Activated CD4-positive, alpha-beta T cell treated with anti-CD3 and anti-CD28 coated beads for 1 hour (primary cell): ENCODE measurements at places on chromosomes 4 and X.

- DNase-seq: no peak
Measured at GRCh38 chr4:20368926-20369325, 117.2 kb downstream of the SLIT2 start.

- no peak for DNase-seq
Measured at GRCh38 chr4:183635741-183636140, 23.2 kb downstream of the RWDD4 start.

DNA sequence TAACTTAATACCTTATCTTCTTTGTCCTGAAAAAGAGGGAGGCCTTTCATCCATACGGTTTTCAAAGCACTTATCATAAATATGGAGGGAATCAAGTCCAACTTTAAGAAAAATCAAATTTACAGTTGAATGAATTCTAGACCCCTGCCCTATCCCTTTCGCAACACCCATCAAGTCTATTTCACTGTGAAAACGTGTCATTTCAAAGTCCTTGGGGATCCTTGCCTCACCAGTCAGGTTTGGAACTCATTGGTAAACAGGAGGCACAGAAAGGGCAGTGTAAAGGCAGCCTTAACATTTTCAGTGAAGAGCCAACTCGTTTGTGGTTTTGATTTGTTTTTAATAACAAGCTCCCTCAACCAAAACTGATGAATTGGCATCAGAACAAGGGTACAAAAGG lies 66.5 kb downstream of the AMOT start:
- no peak for DNase-seq

DNA sequence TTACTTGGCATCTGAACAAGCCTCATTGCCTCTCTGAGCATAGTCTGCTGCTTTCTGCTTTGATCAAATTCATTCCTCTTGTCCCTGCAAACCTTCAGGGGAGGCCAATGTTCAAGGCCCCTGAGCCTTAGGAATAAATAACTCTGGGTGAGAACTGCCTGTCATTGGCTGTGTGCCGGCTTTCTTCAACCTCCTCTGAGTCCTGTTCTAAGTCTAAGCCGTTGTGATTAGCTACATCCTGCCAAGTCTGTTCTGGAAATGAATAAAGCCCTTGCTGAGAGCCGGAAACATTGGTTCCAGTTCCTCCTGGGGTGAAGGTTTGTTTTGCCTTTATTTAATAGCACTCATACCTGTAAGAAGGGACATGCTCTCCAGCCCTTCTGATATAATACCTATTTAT lies 13.8 kb downstream of the RNF4 start:
- DNase-seq: no peak

GRCh38 chrX:146409528-146409927 lies 400.0 kb upstream of the CXorf51B start:
- no peak for DNase-seq
